ENCODE measurements at places on chromosomes 11 and 22.

DNA sequence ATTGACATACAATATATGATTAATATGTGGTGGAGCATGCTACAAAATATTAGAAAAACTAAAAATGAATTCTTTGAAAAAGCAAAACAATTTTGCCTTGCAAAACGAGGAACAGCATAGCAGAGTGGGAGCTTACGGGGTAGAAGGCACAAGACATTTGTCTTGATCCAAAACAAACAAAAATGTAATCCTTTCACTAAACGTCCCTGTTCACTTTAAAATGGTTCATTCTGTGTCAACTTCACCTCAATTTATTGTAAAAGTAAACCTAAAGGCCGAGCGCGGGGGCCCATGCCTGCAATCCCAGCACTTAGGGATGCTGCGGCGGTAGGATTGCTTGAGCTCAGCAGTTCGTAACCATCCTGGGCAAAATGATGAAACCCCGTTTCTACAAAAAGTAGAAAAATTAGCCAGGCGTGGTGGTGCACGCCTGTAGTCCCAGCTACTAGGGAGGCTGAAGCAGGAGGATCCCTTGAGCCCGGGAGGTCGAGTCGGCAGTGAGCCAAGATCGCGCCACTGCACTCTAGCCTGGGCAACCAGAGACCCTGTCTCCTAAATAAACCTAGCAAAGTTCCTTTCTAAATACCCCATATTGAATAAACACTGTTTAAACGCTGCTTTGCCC, 2.0 kb downstream of the PRDM10 start:
- DNase-seq = no peak

GRCh38 chr22:39530116-39530515, 2.4 kb downstream of the RPS19BP1 start:
- DNase-seq = no peak

DNA sequence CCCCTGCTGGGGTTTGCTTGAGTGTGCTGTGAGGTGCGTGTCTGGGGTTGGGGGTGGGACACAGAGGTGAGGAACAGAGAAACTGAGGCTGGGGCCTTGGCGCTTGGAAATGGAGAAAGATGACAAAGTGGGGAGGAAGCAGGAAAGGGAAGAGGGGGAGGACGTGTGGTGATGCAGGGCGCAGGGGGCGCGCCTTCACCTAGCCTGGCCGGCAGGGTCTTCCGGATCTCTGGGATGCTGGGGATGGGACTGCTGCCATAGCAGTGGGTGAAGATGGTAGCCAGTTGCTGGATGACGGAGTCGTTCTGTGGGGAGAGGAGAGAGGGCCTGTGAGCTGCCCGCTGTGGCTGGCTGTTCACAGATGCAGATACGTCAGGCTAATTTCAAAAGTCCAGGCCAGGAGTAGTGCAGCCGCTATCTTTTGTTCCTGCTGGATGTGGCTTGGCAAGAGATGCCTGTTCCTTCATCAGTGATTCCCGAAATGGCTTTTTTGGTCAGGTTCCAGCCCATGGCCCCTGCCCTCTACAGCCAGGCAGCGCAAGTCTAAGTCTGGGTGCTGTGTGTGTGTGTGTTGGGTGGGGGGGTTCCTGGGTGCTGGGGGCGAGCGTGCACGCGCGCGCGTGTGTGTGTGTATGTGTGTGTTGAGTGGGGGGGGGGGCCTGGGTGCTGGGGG, 54.8 kb downstream of the NAT10 start:
- DNase-seq = no peak

DNA sequence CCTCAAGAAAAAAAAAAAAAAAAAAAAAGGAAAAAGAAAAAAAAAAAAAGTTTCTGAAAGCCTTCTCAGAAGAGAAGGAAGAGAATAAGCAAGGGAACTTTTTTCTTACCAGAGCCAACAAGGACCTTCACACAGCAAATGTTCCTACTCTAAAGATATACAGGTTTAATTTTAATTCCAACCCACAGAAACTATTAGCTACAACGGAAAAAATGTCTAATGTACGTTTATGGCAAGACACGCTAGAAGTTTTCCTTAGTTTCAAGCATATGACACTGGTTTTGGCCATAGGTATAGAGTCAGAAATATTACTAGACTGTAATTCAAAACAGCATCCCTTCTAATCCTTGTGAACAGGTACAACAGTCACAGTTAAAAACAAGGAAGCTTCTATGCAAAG, 120.1 kb downstream of the MRTFA start:
- no peak for DNase-seq

- DNase-seq = no peak
These were observed 1578.8 kb upstream of the RAG2 start for GRCh38 chr11:38176686-38177322.

- no peak for DNase-seq
These were observed 4.7 kb downstream of the API5 start for GRCh38 chr11:43316451-43316850.

- no peak for DNase-seq
These were observed 25.5 kb upstream of the SHISAL1 start for GRCh38 chr22:44338177-44338810.

DNA sequence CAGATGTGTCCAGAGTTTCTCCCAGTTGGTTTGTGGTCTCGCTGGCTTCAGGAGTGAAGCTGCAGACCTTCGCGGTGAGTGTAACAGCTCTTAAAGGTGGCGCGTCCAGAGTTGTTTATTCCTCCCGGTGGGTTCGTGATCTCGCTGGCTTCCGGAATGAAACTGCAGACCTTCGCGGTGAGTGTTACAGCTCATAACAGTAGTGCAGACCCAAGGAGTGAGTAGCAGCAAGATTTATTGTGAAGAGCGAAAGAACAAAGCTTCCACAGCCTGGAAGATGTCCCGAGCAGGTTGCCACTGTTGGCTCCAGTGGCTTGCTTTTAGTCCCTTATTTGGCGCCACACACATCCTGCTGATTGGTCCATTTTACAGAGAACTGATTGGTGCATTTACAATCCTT, 1.8 kb upstream of the PGA3 start:
- DNase-seq = no peak

DNA sequence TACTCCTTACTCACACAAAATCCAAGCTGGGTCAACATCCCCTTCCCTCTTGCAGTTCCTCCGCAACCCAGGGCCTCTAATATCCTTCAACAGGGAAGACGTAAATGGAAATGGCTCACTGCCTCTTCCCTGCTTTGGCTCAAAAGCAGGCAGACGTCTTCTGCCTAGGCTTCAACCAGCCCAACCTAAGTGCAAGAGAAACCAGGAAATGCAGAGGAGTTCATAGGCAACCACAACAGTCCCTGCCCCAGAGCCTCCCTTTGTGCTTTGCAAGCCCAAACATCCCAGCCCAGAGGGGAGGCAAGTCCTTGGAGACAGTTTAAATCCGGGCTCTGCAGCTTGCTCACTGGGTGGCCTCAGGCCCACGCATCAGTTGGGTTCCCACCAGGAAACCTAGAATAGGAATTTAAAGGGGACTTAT, 33.3 kb downstream of the CD6 start:
- DNase-seq = peak; percentile 57

- DNase-seq = no peak
These were observed 17.4 kb downstream of the FXYD6 start for GRCh38 chr11:117859061-117859460.

DNA sequence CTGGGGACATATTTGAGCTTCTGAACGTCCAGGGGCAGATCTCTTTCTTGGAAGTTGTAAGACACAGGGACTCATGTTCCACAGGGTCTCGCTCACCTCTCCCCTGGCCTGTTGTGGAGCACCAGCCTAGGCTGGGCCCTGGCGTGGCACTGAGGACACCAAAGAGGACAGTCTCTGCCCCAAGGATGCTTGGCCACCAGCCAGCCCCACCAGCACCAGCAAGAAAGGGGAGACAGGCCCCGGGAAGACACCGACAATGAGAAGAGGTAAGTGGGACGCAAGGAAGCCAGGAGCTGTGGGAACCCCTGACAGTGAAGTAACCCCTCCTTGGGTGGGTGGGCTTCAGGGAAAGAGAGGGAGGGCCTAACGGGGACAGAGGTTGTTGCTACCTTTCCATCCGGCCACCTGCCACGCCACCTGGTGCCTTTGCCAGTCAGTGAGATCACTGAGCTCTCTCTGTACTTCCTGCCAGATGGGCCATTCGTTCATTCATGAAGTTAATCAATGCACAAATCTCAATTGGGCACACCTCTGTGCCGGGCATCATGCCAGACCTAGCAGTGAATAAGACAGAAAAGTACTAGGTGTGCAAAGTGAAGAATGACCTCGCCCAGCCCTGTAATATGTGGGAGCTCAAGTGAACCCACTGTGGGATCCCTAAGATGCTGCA, 11.1 kb downstream of the APOL5 start:
- no peak for DNase-seq

DNA sequence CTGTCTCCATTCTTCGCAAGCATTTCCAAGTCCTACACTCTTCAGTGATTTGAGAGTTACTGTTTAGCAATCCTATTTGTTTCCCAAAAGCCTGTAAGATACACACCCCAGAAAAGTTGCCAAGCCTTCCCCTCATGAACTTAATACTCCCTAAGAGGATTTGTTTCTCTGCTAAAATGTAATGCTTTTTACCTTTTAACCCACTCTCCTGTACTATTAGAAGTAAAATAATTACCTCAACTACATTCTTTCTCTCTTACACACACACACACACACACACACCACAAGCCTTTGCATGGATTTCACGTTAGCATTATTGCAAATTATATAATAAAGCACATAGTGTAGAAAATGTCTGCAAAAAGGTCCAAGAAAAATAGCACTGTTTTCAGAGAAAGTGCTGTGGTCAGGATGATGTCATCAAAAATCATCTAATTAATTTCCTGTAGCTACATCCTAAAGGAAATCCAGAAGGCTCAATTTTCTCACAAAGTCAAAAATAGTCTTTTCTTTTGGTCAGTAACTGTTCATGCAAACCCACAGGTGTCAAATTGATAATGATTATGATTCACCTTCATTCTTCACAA, 364.1 kb upstream of the PITPNB start:
- no peak for DNase-seq

- DNase-seq = no peak
These were observed 212.9 kb downstream of the CADM1 start for GRCh38 chr11:115291325-115291724.

- no peak for DNase-seq
These were observed 71.6 kb downstream of the KCNQ1 start for GRCh38 chr11:2516276-2517015.

- no peak for DNase-seq
These were observed 473.0 kb downstream of the BRD1 start for GRCh38 chr22:49354516-49355210.

DNA sequence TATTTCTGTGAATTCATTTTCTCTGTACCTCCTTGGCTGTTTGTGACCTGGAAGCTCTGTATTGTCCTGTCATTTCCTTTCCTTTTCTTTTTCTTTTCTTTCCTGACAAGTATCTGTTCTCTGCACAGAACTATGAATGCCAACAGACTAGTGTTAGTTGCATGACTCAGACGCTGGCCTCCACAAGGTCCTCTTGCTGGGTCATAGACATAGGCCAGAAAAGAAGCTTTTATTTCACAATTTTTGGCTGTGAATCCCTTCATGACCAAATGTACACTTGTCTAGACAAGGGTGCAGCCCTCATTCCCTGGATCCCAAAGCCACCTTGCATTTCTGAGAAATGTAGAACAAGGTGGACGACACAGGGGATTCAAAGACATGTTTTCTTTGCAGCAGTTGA, 104.1 kb upstream of the MTNR1B start:
- no peak for DNase-seq

All from naive thymus-derived CD8-positive, alpha-beta T cell (primary cell).